ENCODE measurements at places on chromosomes 6 and 20.

GRCh38 chr6:121810158-121811032 lies 374.9 kb downstream of the GJA1 start:
- no peak for DNase-seq

- no peak for DNase-seq
Observed at GRCh38 chr20:15756754-15757115, 816.5 kb downstream of the KIF16B start.

DNA sequence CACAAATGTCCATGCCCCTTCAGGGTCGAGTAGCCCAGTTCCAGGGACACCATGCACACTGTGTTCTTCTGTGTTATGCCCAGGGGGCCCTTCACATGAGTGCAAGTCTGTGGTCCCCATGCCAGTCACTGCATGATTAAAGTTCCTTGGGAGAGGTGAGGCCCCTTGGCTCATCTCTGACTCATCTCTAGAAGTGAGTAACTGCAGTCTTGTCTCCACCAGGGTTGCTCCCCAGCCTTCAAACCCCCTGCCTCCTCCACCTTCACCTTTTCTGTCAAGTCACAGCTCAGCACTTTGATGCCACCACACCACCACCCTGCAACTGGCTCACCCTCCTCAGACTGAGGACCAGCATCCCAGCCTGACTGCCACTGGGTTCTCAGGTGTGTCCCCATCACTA lies 161.7 kb downstream of the UNC5CL start:
- DNase-seq = no peak

DNA sequence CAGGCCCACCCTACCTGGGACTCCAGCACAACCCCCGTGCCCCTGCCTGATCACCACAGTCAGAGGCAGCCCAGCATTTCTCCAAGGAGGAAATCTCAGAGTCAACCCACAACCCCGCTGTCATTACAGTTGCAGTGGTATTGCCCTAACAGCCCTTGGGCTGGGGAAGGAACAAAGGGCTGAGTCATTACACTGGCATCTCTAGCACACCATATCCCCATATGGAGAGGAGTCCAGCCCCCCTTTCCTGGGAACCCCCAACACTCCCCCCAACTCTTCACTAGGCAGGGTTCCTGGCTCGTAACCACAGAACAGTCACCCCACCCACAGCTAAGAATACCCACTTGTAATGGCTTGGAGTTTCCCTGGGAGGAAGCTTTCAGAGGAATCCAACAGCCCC lies 149.4 kb upstream of the OGFRL1 start:
- no peak for DNase-seq

DNA sequence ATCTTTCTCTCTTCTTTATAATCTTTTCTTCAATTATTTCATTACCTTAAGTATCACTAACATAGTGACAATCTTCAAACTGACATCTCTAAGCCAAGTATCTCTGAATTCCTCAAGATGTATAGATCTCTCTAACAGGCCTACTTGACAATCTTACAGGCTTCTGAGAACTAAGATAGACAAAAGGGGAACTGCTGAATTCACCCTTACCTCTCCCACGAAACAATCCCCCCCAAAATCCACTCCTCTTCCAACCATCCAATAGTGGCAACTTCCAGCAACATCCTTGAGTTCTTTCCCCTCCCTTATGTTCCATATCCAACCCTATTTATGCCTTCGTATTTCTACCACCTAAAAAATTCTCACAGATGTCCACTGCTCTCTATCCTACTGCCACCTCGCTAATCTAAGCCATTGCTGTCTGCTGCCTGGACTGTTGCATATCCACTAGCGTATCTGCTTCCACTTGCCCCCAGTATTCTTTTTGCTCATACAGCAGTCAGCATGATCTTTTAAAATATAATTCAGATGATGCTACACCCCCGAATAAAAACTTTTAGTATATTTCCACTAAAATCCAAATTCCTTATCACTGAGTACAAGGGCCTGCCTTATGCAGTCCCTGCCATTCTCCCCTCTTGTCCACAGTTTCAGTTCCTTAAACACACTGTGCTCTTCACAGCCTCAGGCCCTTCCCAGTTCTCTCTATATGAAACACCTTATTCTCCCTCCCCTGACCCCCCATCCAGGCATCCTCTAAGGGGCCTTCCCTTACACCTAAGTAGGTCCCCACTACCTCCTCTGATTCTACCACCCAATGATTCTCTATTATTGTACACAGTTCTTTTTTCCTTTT lies 8.0 kb downstream of the REPS1 start:
- DNase-seq = no peak

DNA sequence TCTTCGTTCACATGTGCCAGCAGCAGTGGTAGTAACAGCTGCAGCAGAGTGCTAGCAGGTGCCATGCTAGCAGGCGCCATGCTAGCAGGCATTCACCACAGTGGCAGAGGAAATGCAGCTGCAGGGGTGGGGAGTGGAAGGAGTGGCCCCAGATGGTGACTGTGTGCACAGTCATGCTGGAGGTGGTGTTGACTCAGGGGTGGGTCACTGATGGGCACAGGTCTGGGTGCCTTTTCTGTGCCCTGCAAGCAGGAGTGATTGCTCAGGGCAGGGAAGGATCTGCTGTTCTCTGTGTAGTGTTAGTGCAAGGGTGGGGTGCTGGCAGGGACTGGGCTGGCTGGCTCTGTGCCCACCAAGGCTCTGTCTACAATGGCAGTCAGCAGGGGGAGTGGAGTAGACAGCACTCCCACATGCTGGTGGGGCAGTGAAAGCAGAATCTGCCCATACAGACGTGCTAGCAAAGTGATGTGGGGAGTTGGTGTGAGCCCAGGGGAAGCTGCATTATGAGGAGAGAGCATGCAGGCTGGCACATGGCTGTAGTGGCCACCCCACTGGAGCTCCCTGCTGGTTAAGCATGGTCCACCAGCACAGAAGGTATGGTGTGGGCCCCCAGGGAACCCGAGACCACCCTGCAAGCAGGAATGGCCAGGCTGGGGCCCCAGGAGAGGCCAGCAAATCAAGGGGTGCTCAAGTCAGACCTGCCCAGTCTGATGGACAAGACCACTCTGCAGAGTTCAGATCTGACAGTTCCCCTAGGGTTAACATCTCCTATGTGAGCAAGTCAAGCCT lies 11.4 kb upstream of the TSPYL4 start:
- DNase-seq = no peak

DNA sequence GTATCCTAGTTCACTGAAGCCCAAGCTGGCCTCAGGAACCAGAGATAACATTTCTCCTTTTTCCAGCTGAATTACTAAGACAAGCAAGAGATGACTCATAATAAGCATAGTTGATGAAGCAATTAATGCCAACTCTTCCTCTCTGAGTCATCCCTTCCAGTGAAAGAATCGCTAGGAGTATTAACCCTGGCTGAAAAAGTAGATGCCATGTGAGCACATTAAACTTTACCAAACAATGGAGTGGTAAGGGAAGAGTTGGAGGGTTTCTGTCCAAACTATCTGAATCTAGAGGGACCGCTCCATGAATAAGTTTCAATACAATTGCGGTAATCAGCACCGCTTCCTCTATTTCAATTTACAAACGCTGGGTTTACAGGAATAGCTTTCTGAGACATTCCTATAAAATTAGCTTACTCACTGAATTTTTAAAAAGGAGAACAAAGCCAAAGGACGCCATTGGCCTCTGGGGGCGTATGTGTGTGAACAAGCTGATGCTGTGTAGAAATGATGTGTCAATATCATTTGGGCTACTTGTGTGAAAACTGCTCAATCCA lies 48.3 kb downstream of the ATXN1 start:
- DNase-seq = no peak

- DNase-seq = no peak
Observed at GRCh38 chr6:38348371-38348770, 291.4 kb downstream of the BTBD9 start.

GRCh38 chr20:31602431-31602778 lies 2.7 kb upstream of the ID1 start:
- no peak for DNase-seq

DNA sequence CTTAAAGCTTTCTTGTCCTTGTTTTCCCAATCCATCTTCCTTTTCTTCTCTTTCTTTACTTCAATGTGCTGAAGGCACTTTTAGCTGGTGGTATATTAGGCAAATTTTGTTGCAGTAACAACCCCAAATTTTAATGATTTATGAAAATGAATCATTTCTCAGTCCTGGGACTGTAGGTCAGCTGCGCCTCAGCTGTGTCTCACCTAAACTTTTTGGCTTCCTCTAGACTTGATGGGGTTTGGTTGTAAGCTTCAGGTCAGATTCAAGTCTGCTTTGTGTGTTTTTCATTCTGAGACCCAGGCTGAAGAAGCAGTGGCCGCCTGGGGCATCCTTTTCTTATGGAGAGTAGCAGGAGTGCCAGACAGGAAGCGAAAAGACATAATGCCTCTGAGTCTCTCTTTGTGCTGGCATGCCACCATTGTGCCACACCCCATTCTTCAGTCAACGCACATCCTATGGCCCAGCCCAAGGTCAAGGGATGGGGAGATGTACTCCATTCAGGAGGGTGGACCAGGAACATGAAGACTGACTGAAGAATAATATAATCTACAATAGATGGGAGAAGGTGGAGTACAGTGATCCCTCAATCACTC lies 28.9 kb upstream of the CD83 start:
- no peak for DNase-seq

DNA sequence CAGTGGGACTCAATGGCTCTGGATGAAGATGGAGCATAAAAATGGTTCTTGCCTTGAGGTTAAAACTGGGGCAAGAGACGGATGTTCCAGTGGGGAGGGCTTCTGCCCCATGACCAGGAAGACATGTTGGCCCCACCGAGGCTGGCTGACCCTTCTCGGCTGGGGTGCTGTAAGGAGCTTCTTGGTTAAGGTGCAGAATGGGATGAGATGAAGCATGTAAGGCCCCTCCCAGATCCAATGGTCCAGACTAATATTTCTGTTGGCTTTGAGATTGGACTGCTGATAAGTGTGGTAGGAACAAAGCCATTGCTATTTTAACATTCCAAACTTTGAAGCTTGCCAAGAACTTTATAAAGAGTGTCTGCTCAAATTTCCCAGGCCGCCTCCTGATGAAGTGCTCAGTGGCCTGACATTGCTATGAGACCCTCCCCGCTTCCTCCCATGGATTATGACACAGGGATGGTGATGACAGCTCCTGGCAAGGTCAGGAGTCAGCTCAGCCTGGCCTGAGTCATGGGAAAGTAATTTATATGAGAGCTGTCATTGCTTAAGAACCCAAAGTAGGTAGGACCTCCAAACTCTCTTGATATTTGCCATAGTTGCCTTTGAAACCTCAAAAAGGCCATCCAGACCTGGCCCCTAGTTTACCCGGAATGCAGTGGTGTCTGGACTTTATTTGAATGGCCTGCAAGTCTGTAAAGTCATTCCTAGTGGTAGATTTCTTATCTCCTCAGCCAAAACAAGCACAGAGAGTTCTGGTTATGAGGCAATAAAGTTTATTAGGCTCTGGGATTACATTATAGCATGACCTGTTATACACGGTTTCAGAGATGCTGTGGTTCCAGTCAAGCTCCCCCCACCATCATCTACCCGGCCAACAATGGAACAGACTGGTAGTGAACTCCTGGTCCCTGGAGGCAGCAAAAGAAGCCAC lies 55.2 kb downstream of the TGM2 start:
- no peak for DNase-seq

GRCh38 chr6:10485406-10485805 lies 35.7 kb upstream of the GCNT2 start:
- no peak for DNase-seq

- no peak for DNase-seq
Observed at GRCh38 chr20:6006603-6006949, 47.3 kb downstream of the LRRN4 start.

DNA sequence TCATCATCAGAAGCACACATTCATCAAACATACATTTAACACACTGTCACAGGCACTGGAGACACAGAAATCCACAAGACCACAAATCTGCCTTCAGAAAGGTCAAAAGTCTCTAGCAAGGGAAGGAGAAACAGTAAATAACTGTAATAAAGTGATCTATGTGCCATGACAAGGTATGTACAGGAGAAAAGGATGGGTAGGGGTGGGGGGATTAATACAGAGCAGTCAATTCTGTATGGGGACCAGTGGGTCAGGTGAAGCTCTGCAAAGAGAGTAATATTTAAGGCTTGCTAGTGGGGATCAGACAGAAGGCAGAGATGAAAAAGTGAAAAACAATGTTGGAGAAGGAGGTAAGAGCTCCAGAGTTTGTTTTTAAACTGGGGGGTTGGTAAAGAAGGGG lies 32.6 kb downstream of the ELOVL5 start:
- no peak for DNase-seq

DNA sequence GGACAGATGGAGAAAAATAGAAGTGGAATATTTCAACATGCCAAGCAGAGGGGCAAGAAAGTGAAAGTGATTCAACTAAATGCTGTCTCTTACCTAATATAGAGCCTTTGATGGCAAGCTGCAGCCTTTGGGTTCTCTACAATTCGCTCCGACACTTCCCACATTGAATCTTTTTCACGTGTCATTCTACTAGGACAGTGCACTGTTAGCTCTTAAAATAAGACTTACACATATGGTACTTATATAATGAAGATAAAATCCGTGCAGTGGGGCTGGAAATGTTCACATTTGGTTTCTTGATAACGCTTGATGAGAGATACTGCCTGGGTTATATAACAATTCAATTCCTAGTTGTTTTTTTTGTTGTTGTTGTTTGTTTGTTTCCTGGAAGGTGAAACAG lies 502.4 kb downstream of the LMBRD1 start:
- no peak for DNase-seq

DNA sequence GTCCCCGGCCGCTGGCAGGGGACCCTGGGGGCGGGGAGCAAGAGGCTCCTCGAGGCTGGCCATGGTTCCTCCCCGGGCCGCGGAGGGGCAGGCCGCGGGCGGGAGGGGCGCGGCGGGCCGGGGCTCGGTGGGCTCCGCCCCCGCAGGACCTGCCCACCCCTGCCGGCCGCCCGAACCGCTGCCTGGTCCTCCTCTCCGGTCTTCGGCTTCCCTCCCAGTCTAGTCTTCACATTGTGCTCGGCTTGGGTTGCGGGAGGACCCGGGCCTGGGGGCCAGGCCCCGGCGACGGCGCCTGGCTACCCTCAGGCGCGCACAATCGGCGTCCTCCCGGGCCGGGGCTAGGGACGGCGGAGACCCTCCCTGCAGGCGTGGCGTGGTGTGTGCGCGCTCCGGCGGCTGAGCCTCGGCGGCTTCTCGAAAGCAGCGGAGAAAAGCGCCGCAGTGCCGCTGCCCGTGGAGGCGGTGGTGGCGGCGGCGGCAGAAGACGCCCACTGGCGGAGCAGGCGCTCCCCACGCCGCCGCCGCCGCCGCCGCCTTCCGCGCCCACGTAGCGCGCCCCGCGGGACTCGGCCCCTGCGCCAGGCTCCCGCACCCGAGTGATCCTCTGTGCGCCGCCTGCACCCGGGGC lies at the start of gene PDE10A:
PDE10A (minus strand) TSS at position 493 of the 628 bp plus-strand sequence; CDS start at position 63, 430 bp downstream.
- no peak for DNase-seq

DNA sequence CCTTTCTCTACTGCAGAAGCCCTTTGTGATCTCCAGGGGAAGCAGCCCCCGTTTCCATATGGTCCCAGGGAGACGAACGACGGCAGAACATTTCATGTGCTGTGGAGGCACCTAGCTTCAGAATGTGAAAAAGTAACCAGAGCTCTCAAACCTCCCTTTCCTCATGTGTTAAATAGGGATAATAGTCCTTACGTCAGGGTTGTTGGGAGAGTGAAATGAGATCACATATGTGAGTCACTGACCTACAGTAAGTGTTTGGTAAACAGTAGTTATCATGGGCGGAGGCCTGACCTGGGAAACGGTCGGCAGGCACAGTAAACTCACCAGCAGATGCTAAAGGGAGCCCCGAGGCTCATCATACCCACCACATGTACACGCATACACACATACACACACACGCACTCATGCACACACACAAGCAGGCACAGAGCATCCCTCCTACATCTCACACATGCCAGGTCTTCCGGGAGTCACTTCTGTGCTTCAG lies 89.7 kb downstream of the LY86 start:
- no peak for DNase-seq
